Kidney epithelial cell (primary cell): ENCODE measurements at places on chromosomes 6 and 20. TPM values are rescaled to one million over a fixed set of nuclear protein-coding genes. Genes with fewer than 3 reads are reported as not detected.

- DNase-seq: no peak
These were observed 51.4 kb upstream of the NUP153 start for GRCh38 chr6:17758119-17758518.

GRCh38 chr6:37990762-37991525, 171.4 kb downstream of the ZFAND3 start:
- peak; percentile 70 for DNase-seq

DNA sequence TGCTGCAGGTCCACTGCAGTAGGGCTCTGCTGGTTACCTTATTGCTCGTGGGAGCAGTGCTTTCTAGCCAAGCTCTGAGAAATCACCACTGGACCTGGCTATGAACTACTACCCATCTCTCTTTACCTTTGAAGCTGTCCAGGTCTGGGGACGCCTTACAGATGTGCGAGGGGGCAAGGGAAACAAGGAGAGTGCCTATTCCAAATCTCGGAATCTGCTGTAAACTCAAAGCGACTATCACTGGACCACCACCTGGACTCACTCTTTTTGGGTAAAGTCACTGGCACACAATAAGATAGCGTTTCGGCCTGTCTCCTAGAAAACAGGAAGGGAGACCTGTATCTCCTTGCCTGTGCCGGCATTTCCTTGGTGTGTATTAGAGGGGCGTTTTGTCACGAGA, 5.3 kb downstream of the NRN1 start:
- DNase-seq: no peak

- no peak for DNase-seq
These were observed 61.5 kb downstream of the OGFRL1 start for GRCh38 chr6:71349976-71350615.

DNA sequence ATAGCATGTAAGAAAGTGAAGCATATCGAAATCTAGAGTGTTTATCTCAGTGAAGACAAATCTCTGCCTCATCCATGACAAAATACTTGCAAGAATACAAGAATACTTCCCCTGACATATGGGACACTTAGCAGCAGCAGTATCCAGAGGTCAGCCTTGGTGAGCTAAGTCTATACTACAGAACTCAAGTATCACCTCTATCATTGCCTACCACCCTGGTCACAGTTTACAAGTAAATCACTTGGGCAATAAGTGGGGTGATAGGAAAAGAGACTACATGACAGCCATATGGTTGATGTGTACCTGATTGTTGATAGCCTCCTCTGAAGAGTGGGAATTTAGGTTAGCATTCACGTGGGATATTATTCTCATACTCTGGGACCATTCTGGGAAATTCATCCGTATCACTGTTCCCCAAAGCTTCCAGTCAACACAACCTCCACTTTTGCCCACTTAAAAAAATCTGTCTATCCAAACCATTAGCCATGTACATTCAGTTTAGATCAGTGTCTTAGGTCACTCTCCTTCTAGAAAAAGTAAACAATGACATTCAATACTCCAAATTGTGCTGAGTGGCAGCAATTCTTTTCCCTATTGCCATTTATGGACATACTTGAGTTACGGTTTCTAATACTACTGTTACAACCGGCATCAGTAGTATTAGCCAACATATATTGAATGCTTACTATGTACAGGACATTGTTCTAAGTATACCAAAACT, 118.2 kb upstream of the PRSS16 start:
- DNase-seq: no peak

GRCh38 chr20:1920252-1920651, 25.0 kb downstream of the SIRPA start:
- DNase-seq: peak; percentile 91

The SLC17A1 gene
- total RNA-seq: not detected in 2 replicates

The HTR1E gene
- total RNA-seq: not detected in 2 replicates
